WTC11 (cell line): ENCODE measurements at places on chromosomes 11 and 22.

GRCh38 chr11:2553886-2554285 is 109.1 kb downstream of the KCNQ1 start:
- peaks cover 95% of the 10 kb centered on the region for H3K27me3 ChIP-seq
- H3K4me3 ChIP-seq: no peak overlapping the region
- no peak for DNase-seq
- no peak overlapping the region for H3K27ac ChIP-seq
- peaks cover 3% of the 10 kb centered on the region; the same call in 1 of the 2 replicates for H3K4me1 ChIP-seq
- H3K36me3 ChIP-seq: peaks cover 7% of the 10 kb centered on the region

GRCh38 chr11:17333799-17334586 is 17.6 kb upstream of the NCR3LG1 start:
- DNase-seq: no peak
- no peaks in the 10 kb centered on the region for H3K4me1 ChIP-seq
- no peak overlapping the region for H3K4me3 ChIP-seq
- no peaks in the 10 kb centered on the region for H3K27me3 ChIP-seq

DNA sequence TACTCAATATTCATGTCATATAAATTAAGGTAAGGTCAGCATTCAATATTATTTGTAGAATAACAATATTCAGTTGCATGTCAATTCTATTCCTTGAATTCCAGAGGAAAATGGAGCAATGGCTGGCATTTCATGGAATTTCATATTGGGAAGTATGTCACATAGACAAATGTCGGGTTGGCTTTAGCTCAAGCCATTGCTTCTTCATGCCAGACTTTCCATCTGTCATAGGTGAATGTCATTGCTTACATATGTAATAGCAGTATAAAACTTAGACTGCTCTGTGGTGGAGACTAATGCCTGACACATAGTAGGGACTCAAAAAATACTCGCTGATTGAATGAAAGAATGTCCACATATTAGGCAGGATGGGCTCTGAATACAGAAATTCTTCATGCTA is 509.6 kb upstream of the CHORDC1 start:
- H3K27ac ChIP-seq: no peak overlapping the region
- no peaks in the 10 kb centered on the region; the same call in 1 of the 2 replicates for H3K27me3 ChIP-seq
- H3K36me3 ChIP-seq: no peaks in the 10 kb centered on the region
- H3K4me1 ChIP-seq: peaks cover 13% of the 10 kb centered on the region
- no peak overlapping the region for H3K4me3 ChIP-seq
- no peak for DNase-seq

DNA sequence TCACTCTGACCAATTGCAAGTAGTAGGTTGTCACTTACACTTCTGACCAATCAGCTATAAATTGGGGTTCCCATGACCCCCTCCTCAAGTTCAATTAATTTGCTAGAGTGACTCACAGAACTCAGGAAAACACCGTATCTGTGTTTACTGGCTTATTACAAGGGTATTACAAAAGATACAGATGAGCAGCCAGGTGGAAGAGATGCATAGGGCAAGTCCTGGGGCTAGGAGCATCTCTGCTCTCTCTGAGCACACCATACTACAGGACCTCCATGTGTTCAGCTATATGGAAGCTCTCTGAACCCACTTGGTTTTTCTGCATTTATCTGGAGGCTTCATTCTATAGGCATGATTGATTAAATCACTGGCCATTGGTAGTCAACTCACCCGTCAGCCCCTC is 11.3 kb upstream of the GRK3 start:
- H3K4me1 ChIP-seq: peaks cover 14% of the 10 kb centered on the region
- peaks cover 4% of the 10 kb centered on the region; the same call in 1 of the 2 replicates for H3K36me3 ChIP-seq
- no peak overlapping the region for H3K27ac ChIP-seq
- DNase-seq: no peak
- no peaks in the 10 kb centered on the region; the same call in 1 of the 2 replicates for H3K27me3 ChIP-seq

GRCh38 chr11:9347100-9347499 is 32.7 kb upstream of the TMEM41B start:
- 0 out of 2 replicates have a peak overlapping the region, but pooled peaks have one; percentile 38 for H3K27ac ChIP-seq
- H3K27me3 ChIP-seq: no peaks in the 10 kb centered on the region
- no peak overlapping the region for H3K4me3 ChIP-seq
- H3K36me3 ChIP-seq: no peaks in the 10 kb centered on the region

GRCh38 chr22:49663823-49664222 is 163.8 kb downstream of the BRD1 start:
- peaks cover 8% of the 10 kb centered on the region for H3K4me1 ChIP-seq
- H3K36me3 ChIP-seq: no peaks in the 10 kb centered on the region
- no peak overlapping the region for H3K4me3 ChIP-seq
- no peak for DNase-seq

DNA sequence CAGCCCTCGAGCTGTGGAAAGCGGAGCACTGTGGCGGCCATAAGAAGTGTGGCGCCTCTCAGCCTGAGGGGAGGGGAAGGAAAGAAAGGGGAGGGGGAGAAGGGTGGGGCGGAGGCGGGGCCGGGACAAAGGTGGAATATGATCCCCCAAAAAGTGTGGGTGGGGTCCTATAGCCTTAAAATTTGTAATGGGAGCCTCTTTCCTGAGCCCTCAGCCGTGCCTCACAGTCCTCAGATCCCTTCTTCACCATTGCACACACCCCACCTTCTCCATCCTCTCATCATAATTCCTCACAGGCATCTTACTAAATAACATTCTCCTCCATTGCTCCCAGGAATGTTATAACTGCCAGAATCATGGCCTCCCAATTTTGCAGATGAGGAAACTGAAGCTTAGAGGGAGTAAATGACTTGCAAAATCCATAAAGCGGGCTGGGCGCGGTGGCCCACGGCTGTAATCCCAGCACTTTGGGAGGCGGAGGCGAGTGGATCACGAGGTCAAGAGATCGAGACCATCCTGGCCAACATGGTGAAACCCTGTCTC is 600 bp upstream of the RAB6A start:
- H3K36me3 ChIP-seq: peaks cover 2% of the 10 kb centered on the region; the same call in 1 of the 2 replicates
- H3K27me3 ChIP-seq: peaks cover 2% of the 10 kb centered on the region; the same call in 1 of the 2 replicates
- DNase-seq: no peak

- H3K4me3 ChIP-seq: no peak overlapping the region
- H3K27ac ChIP-seq: no peak overlapping the region
- H3K4me1 ChIP-seq: peaks cover 11% of the 10 kb centered on the region
Measured at GRCh38 chr22:49046546-49047361, 780.9 kb downstream of the BRD1 start.

DNA sequence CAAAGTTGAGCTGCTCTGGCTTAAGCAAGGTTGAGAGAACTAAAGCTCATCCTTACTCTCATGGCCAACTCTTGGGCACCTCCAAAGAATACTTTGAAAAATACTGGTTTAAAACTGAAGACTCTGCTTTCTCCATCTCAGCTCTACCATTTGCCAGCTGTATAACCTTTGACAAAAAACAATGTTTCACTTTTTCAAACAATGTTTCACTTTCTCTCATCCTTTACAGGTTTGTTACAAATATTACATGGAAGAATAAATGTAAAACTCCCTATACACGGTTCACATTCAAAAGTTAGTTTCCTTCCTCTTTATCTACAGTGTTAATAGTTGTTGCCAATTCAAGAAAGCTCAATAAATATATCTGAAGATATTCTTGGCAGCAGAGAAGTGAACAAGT is 19.2 kb downstream of the AMBRA1 start:
- no peak overlapping the region for H3K4me3 ChIP-seq
- H3K36me3 ChIP-seq: peaks cover 11% of the 10 kb centered on the region
- H3K4me1 ChIP-seq: no peaks in the 10 kb centered on the region
- no peak overlapping the region for H3K27ac ChIP-seq

- H3K27ac ChIP-seq: no peak overlapping the region
- no peak overlapping the region for H3K4me3 ChIP-seq
- no peak for DNase-seq
- peaks cover 6% of the 10 kb centered on the region for H3K4me1 ChIP-seq
- peaks cover 10% of the 10 kb centered on the region for H3K27me3 ChIP-seq
- no peaks in the 10 kb centered on the region for H3K36me3 ChIP-seq
Measured at GRCh38 chr11:35541621-35542375, 16.4 kb upstream of the PAMR1 start.

DNA sequence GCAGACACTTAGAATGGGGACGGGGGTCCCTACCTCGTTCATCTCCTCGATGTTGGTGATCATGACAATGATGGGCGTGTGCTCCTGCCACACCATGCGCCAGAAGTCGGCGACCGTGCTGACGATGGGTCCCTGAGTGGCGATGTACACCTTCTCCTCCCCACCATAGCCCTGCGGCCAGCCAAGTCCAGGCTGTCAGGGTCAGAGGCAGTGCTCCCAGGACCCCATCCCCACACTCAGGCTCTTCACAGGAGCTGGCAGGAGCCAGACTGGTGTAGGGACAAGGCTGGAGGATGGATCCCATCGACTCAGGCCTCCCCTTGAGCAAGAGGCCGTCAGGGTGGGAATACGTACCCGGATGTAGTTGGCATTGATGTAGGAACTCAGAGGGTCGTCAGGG is 7.2 kb upstream of the IGSF22 start:
- H3K36me3 ChIP-seq: no peaks in the 10 kb centered on the region
- H3K4me1 ChIP-seq: 0 out of 2 replicates have a peak, but pooled peaks cover 2% of the 10 kb centered on the region
- DNase-seq: no peak
- H3K27ac ChIP-seq: no peak overlapping the region
- H3K27me3 ChIP-seq: no peaks in the 10 kb centered on the region
- H3K4me3 ChIP-seq: no peak overlapping the region

DNA sequence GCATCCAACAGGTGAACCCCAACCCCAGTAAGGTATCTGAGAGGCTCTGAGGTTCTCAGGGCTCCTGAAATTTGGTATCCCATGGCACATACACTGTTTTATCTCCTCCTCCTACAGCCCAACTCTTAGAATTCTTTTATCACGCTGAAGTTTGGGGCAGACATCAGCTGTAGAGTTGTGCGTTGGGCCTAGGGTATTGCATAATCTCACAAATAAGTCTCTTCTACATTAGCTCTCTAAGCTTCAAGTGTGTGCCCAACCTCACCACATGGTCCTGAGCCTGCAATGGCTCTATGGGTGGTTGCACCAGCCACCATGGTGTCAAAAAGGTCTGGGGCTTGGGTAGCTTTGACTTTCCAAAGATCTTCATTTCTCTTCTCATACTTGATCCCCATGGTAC is 603.0 kb downstream of the BUD13 start:
- H3K4me1 ChIP-seq: peaks cover 30% of the 10 kb centered on the region
- DNase-seq: no peak
- no peaks in the 10 kb centered on the region for H3K36me3 ChIP-seq
- no peak overlapping the region for H3K27ac ChIP-seq
- no peaks in the 10 kb centered on the region; the same call in 1 of the 2 replicates for H3K27me3 ChIP-seq

DNA sequence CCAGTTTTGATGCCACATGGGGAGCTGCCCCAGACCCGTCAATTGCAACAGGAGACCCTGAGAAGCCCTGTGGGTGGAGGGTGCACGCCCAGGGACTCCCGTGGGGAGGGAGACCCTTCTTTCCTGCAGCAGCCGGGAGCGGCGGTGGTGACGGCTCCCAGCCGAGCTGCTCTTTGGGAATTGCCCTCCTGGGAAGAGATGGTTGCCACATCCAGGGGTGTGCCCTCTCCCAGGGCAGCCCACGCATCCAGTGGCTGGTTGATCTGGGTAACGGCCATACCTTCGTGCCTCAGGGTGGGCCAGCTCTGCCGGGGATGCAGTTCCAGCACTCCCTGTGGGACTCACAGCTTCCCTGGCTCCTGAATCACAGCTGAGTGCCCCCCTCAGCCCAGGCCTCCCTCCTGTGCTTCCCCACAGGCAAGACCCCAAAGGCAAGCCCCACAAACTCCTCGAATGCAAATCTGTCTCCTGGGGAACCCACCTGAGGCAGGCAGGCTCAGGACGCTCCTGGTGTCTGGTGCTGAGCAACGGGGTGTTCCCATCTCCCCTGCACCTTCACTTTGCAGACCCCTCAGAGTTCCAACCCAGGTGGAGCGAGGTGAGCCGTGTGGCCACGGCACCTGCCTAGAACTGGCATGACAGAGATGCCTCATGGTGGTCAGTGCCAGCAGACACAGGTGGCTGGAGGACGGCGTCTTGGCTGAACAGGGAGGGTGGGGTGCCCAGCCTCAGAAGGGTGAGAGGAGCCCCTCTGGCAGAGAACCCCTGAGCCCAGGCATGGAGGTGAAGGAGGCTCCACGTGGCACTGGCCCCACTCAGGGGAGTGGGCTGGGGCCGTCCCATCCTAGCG is 1027.4 kb downstream of the BRD1 start:
- H3K36me3 ChIP-seq: no peaks in the 10 kb centered on the region
- H3K4me3 ChIP-seq: no peak overlapping the region
- H3K27ac ChIP-seq: no peak overlapping the region
- peaks cover 11% of the 10 kb centered on the region for H3K4me1 ChIP-seq
- DNase-seq: no peak

- no peak overlapping the region for H3K27ac ChIP-seq
- no peaks in the 10 kb centered on the region for H3K36me3 ChIP-seq
- no peak for DNase-seq
- H3K4me1 ChIP-seq: peaks cover 8% of the 10 kb centered on the region
Measured at GRCh38 chr11:105073456-105074165, 28.5 kb upstream of the CARD16 start.

GRCh38 chr22:45435544-45436139 is 22.1 kb downstream of the RIBC2 start:
- H3K4me3 ChIP-seq: no peak overlapping the region
- peaks cover 6% of the 10 kb centered on the region for H3K4me1 ChIP-seq
- H3K27ac ChIP-seq: peak overlapping the region; percentile 78

DNA sequence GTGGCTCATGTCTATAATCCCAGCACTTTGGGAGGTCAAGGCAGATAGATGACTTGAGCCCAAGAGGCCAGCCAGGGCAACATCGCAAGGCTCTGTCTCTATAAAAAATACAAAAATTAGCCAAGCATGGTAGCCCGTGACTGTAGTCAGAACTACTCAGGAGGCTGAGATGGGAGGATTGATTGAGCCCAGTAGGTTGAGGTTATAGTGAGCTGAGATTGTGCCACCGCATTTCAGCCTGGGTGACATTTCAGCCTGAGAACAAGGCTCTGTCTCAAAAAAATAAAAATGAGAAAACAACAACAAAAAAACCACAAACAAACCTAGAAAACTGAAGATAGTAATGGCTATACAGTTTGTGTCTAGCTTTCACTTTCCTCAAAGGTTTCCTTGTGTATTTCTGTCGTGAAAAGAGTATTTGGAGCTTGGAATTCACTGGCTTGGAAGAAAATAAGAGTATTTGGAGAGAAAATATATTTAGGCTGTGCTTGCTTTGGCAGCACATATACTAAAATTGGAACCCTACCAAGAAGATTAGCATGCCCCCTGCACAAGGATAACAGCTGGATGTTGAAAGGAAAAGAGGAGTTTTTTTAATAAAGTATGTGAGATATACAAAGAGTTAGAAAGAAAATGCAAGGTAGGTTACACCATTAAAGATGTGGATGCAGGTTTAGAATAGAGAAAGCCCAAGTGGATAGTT is 3.9 kb upstream of the BIRC3 start:
- DNase-seq: no peak
- no peak overlapping the region for H3K27ac ChIP-seq
- peaks cover 11% of the 10 kb centered on the region for H3K27me3 ChIP-seq
- H3K4me1 ChIP-seq: peaks cover 7% of the 10 kb centered on the region; the same call in 1 of the 2 replicates
- no peak overlapping the region for H3K4me3 ChIP-seq
- H3K36me3 ChIP-seq: no peaks in the 10 kb centered on the region

GRCh38 chr11:33347490-33348125 is 90.4 kb downstream of the HIPK3 start:
- no peak for DNase-seq
- H3K36me3 ChIP-seq: peaks cover 38% of the 10 kb centered on the region
- no peak overlapping the region for H3K4me3 ChIP-seq
- H3K4me1 ChIP-seq: no peaks in the 10 kb centered on the region

- no peak overlapping the region for H3K4me3 ChIP-seq
- H3K36me3 ChIP-seq: 0 out of 2 replicates have a peak, but pooled peaks cover 4% of the 10 kb centered on the region
- no peaks in the 10 kb centered on the region for H3K27me3 ChIP-seq
- DNase-seq: no peak
Measured at GRCh38 chr11:36151933-36152580, 137.2 kb downstream of the COMMD9 start.

- peak overlapping the region; percentile 60 for H3K4me3 ChIP-seq
- H3K36me3 ChIP-seq: no peaks in the 10 kb centered on the region
- H3K27ac ChIP-seq: no peak overlapping the region
Measured at GRCh38 chr22:27793576-27793975, 8.0 kb downstream of the MN1 start.
